ENCODE measurements at places on chromosomes 12 and 14. TPM values are rescaled to one million over a fixed set of nuclear protein-coding genes. Genes with fewer than 3 reads are reported as not detected.

The ASIC1 gene
- total RNA-seq = 9.9 TPM

The PSMC6 gene
- total RNA-seq = 68.1 TPM

The IFNG gene
- not detected for total RNA-seq

GRCh38 chr12:41108032-41108431 is 80.1 kb upstream of the PDZRN4 start:
- no peak for DNase-seq

DNA sequence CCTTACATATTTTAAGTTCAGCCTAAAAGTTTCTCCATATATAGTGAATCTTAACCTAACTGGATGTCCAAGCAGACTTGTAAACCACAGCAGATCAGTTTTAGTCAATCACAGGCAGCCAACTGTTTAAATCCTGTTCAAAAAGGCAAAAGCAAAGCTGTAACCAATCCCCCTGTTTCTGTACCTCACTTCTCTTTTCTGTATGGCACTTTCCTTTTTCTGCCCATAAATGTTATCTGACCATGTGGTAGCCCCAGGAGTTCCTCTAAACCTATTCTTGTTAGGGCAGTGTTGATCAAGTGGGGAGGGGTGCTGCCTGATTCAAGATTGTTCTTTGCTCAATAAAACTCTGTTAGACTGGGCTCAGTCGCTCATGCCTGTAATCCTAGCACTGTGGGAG is 8.5 kb upstream of the DACT1 start:
- DNase-seq = no peak

GRCh38 chr12:111304642-111305071 is 64.2 kb downstream of the PHETA1 start:
- DNase-seq = no peak

GRCh38 chr12:76789335-76790050 is 25.6 kb downstream of the ZDHHC17 start:
- no peak for DNase-seq

DNA sequence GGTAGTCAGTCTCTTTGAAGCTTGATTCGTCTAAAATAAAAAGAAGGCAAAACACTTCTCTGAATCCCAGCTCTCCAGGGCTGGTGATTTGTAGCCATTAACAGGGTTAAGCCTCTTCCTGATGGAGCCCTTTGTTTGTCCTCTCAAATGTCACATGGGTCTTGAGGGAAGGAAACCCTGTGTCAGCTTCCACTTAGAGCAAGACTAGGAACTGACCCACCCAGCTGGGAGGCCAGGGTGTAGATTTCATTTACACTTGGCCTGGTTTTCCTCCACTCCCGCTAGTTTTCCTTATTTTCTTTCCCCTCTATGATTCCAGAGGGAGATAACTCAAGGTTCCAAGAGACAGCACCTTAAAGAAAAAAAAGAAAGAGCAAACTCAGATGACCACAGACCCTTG is 230.5 kb upstream of the EGLN3 start:
- no peak for DNase-seq

DNA sequence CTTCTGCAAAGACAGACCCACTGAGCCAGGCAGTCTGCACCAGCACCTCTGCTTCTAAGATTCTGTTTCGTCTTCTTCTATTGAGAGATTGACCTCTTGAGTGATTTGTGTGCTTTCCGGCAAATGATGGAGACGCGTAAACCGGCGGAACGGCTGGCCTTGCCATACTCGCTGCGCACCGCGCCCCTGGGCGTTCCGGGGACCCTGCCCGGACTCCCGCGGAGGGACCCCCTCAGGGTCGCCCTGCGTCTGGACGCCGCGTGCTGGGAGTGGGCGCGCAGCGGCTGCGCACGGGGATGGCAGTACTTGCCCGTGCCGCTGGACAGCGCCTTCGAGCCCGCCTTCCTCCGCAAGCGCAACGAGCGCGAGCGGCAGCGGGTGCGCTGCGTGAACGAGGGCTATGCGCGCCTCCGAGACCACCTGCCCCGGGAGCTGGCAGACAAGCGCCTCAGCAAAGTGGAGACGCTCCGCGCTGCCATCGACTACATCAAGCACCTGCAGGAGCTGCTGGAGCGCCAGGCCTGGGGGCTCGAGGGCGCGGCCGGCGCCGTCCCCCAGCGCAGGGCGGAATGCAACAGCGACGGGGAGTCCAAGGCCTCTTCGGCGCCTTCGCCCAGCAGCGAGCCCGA is 703 bp downstream of the ASCL4 start:
- DNase-seq = no peak

DNA sequence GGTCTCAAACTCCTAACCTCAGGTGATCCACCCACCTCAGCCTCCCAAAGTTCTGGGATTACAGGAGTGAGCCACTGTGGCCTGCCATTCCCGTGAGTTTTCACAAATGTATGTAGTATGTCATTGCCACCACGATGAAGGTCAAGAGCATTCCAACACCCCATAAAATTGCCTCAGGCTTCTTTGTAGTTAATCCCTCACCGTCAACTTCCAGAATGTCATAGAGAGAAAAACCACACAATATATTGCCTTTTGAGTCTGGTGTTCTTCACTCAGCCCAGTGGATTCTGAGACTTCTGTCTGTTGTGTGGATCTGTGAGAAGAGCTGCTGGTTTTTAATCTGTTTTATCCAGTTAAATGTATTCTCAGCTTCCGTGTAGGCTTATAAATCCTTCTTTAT is 12.6 kb upstream of the CFAP251 start:
- no peak for DNase-seq

GRCh38 chr14:72332046-72332445 is 399.8 kb downstream of the RGS6 start:
- no peak for DNase-seq

GRCh38 chr12:39780913-39781446 is 161.4 kb upstream of the ABCD2 start:
- DNase-seq = no peak

GRCh38 chr12:4383304-4383865 is 3.9 kb upstream of the FGF23 start:
- no peak for DNase-seq

DNA sequence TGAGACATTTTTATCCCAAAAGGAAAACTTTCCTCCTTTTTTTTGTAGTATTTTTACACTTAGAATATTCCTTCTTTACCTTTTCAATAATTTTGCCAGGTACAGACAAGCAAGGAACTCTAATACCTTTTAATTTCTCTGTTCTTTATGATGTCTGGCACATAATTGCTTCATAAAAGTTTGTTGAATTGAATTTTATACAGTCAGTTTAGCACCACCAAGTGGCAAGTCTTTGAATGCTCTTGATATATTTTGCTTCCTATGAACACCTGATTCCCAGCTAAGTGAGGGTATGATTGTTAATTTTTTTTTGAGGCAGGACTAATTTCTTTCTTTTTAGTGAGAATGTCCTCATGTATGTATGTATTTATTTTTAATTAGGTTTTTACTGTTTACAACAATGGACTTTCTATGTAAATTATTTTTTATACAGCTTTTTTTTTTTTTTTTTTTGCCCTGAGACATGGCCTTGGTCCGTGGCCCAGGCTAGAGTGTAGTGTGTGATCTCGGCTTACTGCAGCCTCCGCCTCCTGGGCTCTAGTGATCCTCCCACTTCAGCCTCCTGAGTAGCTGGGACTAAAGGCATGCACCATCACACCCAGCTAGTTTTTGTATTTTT is 6.9 kb downstream of the TBC1D15 start:
- no peak for DNase-seq

- no peak for DNase-seq
Measured at GRCh38 chr12:115203701-115204100, 519.7 kb upstream of the TBX3 start.

DNA sequence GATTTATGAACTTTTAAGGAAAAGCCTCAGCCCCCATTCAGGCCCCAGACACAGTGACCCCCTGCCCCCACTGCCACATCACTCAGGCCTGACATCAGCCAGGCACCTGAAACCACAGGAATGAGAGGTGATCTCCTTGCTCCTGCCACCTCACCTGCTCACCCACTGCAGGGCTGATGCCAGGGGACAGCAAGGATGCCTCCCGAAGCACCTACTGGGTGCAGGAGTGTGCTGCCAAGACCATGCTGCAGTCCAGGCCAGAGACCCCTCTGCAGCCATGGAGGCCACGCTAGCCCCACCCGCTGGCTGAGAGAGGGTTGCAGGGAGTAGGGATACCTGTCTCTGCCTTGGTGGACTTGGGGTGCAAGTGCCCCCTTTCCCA is 18.6 kb upstream of the KRT7 start:
- DNase-seq = no peak

GRCh38 chr12:108647585-108648287 is 14.0 kb upstream of the SELPLG start:
- no peak for DNase-seq

Data from mucosa of descending colon (tissue), 3 donors.